ENCODE measurements at places on chromosomes 5 and 9. TPM values are rescaled to one million over a fixed set of nuclear protein-coding genes. Genes with fewer than 3 reads are reported as not detected.

DNA sequence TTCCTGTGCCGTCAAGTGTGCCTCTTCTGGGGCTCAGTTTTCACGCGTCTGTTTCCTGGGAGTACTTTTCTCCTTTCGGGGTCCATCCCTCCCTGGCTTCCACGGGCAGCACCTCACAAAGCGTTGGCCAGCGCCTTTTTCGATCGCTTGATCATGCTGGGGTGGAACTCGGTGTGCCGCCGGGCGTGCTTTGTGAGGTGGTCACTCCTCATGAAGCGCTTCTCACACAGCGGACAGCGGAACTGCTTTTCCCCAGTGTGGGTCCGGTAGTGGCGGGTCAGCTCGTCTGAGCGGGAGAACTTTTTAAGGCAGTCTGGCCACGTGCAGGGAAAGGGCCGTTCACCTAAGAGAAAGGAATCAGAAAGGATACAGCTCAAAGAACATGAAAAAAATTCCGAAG is 26.8 kb downstream of the KLF9 start:
- no peak for DNase-seq
- no peaks in the 10 kb centered on the region for H3K4me1 ChIP-seq
- no peak overlapping the region for H3K4me3 ChIP-seq
- H3K27ac ChIP-seq: no peak overlapping the region

IL7R gene
- total RNA-seq: 16.7 TPM

FAM120AOS gene
- total RNA-seq: 60.3 TPM

ZNF474 gene
- total RNA-seq: 0.44 TPM

DNA sequence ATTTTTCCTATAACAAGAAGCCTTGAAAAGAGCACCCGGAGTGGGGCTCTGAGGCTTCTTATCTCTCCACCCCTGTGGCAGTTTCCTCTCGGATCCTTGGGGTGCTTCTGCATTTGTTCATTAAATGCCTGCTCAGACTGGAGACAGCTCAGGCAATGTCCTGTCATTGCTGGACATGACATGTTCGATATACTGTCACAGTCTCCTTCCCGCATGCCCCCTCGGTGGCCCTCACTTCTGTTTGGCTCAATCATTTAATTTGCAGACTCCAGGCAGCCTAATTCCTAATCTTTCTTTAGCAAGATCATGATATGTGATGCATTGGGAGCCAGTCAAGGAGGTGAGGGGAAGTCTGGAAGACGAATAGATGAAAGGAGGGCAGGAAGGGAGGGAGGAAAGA is 37.5 kb upstream of the CPEB4 start:
- no peak for DNase-seq
- no peaks in the 10 kb centered on the region for H3K36me3 ChIP-seq
- no peaks in the 10 kb centered on the region for H3K4me1 ChIP-seq
- no peaks in the 10 kb centered on the region for H3K27me3 ChIP-seq
- H3K27ac ChIP-seq: no peak overlapping the region
- H3K4me3 ChIP-seq: no peak overlapping the region

SLC6A18 gene
- not detected for total RNA-seq
